ENCODE measurements at places on chromosomes 11 and 22.
A peak's percentile ranks its signal among the peaks of the same experiment; 100 is the strongest.

DNA sequence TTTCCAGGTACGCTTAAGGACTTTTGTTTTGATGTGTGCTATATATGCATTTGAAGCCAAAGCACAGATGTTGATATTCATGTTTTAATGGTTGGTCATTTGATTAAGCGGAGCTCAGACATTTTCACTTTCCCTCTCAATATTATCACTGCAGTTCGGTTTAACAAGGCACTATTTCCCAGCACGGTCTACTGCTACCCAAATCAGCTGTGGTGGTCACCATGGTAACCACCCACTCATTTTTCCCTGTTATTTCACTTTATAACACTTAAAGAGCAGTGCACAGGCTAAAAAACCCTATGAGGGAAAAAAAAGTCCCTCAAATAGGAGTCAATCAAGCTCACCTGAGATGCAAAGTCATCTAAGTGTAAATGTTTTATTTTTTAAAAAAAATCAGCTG, 439.6 kb upstream of the CCDC90B start:
- DNase-seq = no peak

DNA sequence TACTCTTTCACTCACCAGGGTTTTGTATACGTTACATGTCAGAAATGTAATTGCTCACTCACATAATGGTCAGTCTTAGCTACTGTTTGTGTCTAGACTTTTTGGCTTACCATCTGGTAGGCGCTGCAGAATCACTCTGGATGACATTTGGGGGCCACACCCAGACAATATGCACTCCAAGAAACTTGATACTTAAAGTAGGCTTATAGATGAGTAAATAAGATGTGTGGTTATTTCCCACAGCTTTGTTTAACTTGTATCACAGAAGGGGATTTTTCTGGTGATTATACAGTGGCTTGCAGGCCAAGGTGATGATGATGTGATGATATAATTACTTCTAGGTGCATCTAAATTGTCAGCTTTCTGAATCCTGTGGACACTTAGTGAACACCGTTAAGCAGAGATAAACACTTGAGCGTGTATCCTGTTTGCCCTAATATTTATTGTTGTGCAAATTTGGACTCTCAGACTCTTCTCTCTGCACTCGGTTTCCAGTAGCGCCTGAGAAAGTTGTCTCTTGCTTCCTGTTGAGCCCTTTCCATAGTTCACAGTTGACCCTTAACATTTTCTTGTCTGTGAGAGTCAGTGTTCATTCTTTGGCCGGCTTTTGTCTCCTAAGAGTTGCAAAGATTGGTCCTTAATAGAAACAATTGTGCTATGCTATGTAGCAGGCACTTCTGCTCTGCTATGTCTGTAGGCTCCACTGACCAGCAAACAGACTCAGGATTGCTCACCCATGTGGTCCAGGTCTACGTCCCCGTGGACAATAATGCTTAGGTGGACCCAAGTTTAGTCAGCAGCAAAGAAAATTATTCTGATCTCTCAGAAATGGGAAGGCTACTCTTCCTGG, 89.3 kb downstream of the PRR5L start:
- DNase-seq = no peak

GRCh38 chr22:39097098-39098020, at the start of gene APOBEC3H:
APOBEC3H (plus strand) TSS chr22:39097244; CDS start chr22:39100279, 3,035 bp downstream.
- peak; percentile 8 for DNase-seq

GRCh38 chr22:37303821-37304274, 21.5 kb downstream of the CYTH4 start:
- DNase-seq = peak; percentile 75

DNA sequence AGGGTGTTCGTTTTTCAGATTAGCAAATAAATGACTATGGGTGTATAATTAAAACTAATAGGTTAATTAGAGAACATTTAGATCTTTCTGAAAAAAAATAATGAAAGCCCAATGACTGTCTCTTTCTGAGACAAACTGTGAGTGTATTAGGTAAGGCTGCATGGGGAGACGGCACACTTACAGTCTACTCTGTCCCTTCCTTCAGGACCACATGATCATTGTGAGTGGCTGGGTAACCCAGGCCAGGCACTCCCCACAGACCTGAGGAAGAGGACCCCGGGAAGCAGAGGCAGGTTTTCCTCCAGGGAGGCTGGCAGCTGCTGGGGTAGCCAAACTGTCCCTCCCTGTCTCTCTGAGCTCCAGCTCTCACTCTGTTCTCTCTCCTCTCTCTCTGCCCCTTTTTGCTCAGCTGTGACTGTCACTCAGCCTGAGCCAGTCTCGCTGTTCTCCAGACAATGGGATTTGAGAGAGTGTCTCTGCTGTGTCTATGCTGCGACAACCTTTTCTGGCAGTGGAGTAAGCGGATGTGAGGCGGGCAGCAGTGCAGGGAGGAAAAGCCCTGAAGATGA, 83.1 kb upstream of the NCAM1 start:
- no peak for DNase-seq

DNA sequence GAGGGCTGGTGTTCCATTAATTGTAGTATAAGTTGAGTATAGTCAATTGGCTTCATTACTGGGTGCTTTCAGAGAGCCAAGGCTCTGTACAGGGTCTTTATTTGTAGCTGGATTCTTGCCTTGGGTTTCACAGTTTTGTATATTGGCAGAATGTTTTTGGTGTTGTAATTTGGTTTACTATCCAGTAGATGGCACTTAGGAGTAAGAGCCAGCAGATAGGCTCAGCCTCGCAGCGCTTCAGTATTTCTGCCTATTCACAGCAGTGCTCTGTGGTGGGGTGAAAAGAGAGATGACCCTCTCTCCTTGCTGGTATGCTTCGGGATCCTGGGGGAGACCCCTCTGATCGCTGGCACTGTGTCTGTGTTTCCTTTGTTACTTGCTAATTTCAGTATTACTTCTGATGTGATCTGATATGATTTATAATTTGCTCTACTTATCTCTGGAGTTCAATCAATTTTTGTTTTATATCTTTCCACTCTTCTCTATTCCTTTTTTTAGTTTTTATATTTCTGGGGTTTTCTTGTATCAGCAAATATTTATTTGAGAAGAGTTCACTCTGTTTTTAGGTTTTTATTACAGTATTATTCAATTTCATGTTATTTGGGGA, 52.2 kb downstream of the ANO5 start:
- DNase-seq = peak; percentile 42

- DNase-seq = no peak
Observed at GRCh38 chr11:16787035-16787742, 48.7 kb downstream of the C11orf58 start.

GRCh38 chr11:1691878-1692707, 4.9 kb upstream of the KRTAP5-6 start:
- DNase-seq = no peak
